ENCODE measurements at places on chromosomes 11 and 22.

DNA sequence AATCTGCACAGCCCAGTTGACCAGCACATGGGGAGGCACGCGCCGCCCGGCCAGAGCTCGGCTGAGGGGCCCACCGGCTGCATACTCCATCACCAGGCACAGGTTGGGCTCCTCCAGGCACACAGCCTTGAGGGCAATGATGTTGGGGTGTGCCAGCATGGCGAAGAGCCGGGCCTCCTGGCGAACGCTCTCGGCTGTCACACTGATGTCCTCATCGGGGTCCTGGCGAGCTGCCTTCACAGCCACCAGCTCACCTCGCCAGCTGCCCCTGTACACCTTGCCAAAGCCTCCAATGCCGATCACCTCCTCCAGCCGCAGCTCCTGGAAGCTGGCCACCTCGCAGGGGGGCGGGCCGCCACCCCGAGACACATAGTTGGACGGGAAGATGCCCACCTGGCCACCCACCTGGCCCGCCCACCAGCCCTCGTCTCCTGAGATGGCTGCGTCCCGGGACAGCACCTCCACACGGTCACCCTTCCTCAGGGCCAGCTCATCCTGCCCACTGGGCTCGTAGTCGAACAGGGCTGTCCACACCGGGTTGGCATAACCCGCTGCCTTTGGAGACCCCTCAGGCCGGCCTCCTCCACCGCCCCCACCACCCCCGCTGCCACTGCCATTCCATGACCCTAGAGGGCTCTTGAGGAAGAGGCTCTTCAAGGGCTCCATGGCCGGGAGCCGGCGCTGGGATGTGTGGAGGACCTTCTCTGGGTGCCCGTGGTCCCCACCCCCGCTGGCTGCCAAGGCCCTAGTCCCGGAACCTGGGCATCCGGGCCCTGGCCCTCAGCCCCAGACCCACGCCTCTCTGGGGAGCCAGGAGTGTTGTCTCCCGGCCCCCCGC lies 711 bp downstream of the MAP3K11 start:
- peak; percentile 11 for DNase-seq

GRCh38 chr22:37334859-37335805 lies 52.8 kb downstream of the CYTH4 start:
- no peak for DNase-seq

- DNase-seq, result no peak
Measured at GRCh38 chr11:60183591-60184205, 815 bp upstream of the MS4A6A start.

- no peak for DNase-seq
Measured at GRCh38 chr11:85040166-85040565, 587.0 kb downstream of the DLG2 start.

GRCh38 chr11:70915158-70915985 lies 337.0 kb downstream of the SHANK2 start:
- DNase-seq, result no peak

- DNase-seq, result no peak
Measured at GRCh38 chr11:44361813-44362212, 51.9 kb upstream of the ALX4 start.

DNA sequence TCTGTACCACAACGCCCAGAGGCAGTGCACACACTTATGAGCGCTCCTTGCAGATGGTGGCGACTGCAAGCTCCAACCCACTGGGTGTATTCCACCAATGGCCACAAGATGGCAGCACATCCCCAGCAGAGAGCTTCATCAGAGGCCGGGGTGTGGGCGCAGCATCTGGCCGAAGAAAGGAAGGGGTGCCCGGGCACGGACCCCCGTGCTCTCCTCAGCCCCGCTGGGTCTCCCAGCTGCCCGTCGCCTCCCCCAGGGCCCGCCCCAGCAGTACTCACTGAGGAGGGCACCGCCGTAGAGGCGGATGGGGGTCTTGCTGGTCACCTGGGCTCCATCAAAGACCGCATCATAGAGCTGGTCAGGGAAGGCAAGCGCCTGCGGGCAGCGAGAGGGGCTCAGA lies 14.2 kb downstream of the TP53I11 start:
- DNase-seq, result peak; percentile 67
